DMS153 (cell line): ENCODE measurements at places on chromosomes 7 and 10.

DNA sequence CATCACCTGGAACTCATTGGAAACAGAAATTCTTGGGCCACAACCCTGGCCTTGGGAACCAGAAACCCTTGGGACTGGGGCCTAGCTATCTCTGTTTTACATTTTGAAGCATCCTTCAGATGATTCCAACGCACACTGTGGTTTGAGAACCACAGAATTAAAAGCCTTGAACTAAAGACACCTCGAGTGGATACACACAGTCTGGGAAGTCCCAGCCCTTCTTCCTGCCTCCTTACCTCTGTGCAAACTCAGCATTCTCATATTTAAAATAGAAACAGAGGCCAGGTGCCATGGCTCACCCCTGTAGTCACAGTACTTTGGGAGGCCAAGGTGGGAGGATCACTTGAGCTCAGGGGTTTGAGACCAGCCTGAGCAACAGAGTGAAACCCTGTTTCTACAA, 12.9 kb downstream of the NPFFR1 start:
- DNase-seq = no peak

DNA sequence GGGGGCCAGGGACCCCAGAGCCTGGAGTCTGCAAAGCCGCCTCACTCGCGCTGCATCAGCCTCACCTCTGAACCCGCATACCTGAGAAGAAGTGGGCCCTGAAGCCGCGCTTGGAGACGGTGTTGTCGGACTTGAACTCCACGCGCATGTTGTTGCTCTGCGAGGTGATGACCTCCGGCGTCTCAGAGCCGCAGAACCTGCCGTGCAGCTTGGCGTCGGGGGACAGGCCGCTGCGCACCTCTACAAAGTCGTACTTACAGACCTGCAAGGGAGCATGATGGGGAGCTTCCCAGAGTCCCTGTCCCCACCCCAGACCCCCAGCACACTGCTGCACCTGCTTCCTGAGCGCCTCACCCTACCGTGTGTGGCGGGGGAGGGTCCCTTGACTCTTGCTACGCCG, 25.7 kb upstream of the OPALIN start:
- no peak for DNase-seq

GRCh38 chr7:37201876-37202198, 246.8 kb downstream of the ELMO1 start:
- no peak for DNase-seq

DNA sequence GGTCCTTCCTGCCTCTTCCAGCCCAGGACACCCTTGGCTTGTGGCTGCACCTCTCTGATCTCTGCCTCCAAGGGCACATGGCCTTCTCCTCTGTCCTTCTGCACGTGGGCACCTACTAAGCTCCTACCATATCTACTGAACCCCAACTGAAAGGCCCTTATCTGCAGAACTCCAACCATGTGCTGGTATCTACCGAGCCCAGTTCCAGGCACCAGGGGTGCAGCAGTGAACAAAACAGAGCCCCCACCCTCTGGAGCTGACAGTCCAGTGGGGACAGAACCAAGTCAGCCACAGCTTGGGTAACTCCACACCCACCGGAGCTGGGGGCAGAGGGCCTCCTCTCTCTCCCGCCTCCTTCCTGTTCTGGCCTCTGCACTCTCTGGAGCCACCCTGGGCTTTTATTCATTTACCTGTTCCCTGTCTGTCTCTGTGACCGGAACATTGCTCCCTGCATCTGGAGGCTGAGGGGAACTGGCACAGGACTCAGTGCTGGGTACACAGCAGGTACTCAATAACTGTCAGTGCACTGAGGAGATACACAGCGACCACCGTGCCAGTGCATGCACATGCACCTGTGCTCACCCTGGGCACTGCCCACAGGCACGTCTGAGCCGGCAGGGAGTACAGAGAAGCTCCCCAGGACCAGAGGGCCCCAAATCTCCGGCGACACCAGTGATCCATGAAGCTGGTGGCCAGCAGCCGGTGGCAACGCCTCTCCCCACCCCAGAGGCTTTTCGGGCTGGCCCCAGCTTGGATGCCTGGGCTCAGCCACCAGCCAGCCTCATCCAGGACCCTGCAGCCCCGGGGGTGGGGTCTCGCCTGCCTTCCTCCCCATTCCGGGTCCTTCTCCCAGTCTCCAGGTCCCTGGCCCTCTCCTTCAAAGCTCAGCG, 2.0 kb downstream of the MICALL2 start:
- DNase-seq = no peak

DNA sequence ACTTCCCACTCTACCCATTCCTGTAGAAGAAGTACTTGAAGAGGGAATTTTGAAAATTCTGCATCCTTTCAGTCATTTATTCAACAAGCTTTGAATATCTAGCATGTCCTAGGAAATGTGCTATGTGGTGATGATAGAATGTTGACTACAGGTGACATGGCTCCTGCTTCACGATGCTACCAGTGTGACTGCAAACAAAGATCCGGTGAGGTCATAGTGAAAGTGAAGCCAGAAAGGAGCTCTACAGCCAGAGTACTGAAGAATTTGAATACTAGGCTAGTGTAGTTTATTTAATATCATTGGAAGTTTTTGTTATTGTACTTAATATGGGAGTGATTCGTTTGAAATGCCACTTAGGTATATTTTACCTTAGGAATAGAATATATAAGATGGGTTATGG, 348.1 kb downstream of the TFEC start:
- no peak for DNase-seq

GRCh38 chr7:131624536-131624935, 68.1 kb upstream of the PODXL start:
- DNase-seq = no peak

GRCh38 chr10:101385866-101386658, 32.1 kb downstream of the BTRC start:
- no peak for DNase-seq

DNA sequence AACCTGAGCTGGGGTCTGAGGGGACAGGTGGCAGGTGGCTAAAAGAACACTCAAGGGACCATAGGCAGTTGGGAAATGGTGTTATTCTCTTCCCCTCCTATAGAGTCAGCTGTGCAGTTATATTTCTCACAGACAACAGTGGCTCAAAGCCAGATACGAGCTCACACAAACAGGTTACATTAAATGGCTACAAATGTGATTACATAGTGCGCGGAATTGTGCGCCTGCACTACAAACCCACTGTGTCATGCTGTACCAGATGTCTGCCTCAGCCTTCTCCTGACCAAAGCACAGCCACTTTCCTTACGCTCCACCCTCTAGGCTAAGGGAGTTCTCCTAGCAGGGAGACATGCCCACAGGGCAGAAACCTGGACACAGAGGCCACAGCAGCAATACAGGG, 387.2 kb downstream of the CNTNAP2 start:
- no peak for DNase-seq

- no peak for DNase-seq
These were observed 29.0 kb upstream of the SUN1 start for GRCh38 chr7:803243-803635.

DNA sequence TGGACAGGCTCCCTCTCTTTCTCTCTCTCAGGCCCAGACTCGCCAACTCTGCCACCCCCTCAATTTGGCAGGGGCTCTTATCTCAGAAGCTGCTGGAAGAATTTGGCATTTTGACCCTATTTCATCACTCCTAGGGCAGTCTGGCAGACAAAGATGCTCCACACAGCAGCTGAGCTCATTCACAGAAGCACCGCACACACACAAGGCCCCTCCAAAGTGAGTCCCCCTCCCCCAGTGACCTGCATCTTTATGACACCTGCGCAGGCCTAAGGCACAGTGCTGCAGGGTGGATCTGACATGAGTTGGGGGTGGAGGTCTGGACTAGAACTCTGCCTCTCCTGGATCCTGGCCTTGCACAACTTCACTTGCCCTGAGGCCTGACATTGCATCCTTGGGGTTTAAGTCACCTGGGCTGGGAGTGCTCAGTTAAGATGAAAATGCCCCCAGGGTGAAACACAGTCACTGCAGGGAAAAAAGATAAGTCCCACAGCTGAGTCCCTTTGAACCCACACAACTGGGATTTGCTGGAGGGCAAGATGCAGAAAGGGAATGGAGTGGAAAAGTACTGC, 41.1 kb upstream of the DUSP5 start:
- no peak for DNase-seq

DNA sequence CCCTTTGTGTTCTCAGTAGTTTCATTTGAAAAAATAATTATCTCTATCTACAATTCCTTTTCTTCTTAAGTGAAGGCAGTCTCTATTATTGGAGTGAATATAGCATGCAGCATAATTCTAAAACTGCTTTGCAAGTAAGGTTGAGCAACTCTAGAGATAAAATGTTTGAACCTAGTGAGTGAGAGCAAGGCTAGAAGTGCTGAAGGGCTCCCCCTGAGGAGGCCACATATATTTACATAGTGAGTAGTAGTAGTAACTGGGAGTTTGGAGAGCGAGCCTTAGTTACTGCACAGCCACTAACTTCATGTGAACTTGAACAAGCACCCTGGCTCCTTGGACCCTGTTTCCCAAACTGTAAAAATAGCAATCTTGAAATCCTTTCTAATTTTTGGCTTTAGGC, 141.5 kb upstream of the DKK1 start:
- DNase-seq = no peak

DNA sequence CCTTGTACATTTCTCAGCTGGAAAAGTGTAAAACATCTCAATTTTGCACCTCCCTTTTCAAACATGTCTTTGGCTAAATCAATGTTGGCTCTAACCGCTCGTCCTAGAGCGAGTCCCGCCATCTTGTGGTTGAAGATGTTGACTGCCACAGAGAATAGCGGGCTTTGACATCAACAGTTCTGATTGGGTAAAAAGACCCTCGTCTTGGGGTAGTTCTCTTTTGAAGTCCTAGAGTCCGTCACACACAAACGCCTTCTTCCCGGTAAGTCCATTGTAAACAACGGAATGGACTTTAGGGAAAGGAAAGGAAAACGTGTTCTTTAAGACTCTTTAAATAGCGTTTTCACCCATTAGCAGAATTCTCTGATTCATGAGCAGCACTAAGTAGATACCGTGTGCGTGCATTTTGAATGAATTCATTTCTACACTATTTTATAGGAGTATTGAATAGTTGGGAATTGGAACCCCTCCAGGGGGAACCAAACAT, 452 bp upstream of the RPP30 start:
- no peak for DNase-seq

- no peak for DNase-seq
These were observed 28.3 kb downstream of the DRGX start for GRCh38 chr10:49367600-49367999.

- DNase-seq = no peak
These were observed 139.5 kb downstream of the BMPER start for GRCh38 chr7:34044734-34045353.

GRCh38 chr7:3037259-3037658, 6.4 kb downstream of the CARD11 start:
- no peak for DNase-seq

- no peak for DNase-seq
These were observed 6.3 kb upstream of the ZNF503 start for GRCh38 chr10:75407713-75408508.

- no peak for DNase-seq
These were observed 202.6 kb upstream of the KAT6B start for GRCh38 chr10:74623786-74624185.

- DNase-seq = no peak
These were observed 193.8 kb upstream of the DPP6 start for GRCh38 chr7:153858355-153858754.
